ENCODE measurements at places on chromosomes 3 and 15.

DNA sequence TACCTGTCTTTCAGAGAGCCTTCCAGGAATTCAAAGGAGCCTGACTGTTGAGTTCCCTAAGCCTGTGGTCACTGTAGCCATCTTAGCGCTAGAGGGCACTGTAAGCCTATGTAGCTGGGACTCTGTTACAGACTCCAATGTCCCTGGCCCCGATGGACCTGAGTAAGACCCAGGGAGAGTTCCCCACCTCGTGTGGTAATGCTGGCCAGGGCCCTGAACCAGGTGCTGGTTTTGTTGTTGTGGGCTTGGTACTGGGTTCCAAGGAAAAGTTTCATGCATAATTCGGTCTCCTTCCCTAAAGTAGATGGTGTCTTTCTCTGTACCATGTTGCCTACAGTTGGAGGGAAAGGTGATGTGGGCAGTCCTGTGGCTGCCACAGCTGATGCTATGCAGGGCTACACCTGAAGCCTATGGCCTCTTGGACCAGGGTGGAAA lies 32.4 kb downstream of the CDAN1 start:
- peak; percentile 48 for DNase-seq

GRCh38 chr3:197103766-197104165 lies 74.1 kb upstream of the MELTF start:
- DNase-seq, result no peak

GRCh38 chr3:99434190-99434589 lies 204.2 kb upstream of the COL8A1 start:
- DNase-seq, result no peak

- no peak for DNase-seq
These were observed 21.4 kb downstream of the PLA1A start for GRCh38 chr3:119619094-119619493.

DNA sequence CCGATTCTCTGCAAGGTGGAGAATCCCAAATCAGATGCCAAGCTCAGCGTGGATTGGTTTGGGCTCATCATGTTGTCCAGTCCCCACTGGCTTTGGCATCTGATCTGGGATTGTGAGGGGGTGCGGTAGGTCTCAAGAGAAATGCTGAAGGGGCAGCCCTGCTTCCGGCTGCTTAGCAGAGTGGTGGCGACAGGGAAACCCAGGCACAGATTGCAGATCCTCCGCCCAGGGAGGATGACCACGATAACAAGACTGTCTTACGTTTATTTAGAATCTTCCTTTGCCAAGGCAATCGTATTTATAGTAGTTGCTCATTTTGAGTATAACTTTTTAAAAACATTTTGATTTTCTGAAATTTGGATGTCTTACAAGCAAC lies 61.1 kb downstream of the SLC12A8 start:
- no peak for DNase-seq

DNA sequence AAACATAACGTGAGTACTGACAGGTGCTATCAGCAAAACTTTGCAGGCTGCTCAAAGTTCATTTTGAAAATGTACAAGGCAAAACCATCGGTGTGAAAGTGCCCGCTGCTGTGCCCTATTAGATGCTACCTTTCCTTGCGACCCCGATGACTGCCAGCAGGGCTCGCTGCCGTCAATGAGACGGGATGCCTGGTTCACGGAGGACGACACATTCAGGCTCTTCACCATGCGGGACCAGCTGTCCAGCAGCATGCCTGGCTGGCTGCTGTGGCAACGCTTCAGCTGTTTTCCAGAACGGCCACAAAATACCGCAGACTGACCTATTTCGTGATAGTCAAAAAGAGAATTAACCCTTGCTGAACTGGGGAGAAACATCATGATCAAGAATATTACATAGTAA lies 92.7 kb upstream of the OCA2 start:
- no peak for DNase-seq

DNA sequence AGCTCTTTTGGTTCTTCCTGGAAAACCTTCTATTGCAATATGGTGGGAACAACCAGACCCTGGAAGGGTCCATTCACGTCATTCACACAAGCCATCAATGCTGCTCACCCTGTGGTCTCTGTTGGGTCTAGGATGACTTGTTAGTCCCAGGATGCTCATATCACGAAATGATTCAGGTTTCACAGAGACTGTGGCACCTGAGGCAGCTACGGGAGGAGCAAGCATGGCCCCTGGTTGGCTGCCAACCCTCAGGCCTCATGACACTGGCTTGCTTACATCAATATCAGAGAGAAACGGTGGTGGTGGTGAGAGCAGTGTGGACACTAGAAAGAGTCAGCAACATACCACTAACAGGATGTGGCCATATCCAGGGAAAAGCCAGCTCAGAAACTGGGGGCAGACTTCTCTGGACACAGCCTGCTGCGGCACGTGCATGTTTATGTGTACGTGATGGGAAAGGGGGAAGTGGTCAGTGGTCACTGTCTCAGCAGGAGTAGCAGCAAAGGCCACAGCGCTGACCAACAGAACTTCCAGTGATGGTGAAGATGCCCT lies 208.9 kb upstream of the ST8SIA2 start:
- DNase-seq, result no peak

DNA sequence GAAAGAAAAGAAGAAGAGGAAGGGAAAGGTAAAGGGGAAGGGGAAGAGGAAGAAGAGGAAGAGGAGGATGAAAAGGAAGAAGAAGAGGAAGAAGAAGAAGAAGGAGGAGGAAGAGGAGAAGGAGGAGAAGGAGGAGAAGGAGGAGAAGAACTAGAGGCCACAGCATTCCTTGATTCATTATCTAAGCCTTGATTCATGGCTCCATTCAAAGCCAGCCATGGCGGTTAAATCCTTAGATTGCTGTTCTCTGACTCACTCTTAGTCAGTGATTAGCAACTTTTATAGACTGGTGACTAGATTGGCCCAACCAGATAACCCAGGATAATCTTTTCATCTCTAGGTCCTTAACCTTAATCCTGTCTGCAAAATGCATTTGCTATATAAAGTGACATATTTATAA lies 47.6 kb downstream of the OSTN start:
- no peak for DNase-seq

- DNase-seq, result peak; percentile 21
These were observed 11.6 kb downstream of the ADAMTS17 start for GRCh38 chr15:100330221-100330620.

DNA sequence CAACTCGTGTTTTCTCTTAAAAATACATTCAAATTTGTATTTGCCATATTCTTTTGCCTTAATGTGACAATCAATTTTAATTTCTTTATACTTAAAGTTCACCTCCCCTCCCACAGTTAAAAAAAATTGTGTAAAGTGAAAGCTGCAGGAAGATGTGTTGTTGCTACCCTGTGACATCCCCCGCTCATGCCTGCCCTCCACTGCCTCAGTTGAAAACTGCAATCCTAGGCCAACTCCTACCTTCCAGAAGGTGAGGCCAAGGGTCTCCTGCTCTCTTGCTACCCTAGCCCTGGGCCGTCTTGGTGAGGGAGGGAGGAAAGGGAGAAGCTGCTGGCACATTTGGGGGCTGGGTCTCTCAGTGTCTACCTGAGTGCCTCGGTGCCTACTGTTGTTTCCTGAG lies 57.0 kb upstream of the CMTM7 start:
- peak; percentile 19 for DNase-seq

- DNase-seq, result no peak
These were observed 14.0 kb upstream of the UACA start for GRCh38 chr15:70777170-70777926.

DNA sequence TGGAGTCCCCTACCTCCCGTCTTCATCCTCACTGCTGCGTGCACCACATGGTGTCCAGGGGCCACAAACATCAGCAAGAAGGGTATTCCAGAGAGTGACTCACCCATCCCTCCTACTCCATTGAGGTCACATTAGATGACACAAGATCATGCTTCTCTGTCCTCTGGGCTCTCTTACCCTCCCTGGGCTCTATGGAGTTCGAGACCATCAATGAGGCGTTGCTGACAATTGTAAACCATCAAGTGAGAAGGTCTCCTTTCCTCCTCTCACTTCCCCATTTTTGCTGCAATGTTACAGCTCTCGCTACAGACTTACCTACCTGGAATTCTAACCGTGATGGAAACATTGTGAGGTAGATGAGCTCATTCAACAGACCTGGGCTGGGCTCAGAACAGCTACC lies 51.7 kb downstream of the HMCES start:
- DNase-seq, result no peak

DNA sequence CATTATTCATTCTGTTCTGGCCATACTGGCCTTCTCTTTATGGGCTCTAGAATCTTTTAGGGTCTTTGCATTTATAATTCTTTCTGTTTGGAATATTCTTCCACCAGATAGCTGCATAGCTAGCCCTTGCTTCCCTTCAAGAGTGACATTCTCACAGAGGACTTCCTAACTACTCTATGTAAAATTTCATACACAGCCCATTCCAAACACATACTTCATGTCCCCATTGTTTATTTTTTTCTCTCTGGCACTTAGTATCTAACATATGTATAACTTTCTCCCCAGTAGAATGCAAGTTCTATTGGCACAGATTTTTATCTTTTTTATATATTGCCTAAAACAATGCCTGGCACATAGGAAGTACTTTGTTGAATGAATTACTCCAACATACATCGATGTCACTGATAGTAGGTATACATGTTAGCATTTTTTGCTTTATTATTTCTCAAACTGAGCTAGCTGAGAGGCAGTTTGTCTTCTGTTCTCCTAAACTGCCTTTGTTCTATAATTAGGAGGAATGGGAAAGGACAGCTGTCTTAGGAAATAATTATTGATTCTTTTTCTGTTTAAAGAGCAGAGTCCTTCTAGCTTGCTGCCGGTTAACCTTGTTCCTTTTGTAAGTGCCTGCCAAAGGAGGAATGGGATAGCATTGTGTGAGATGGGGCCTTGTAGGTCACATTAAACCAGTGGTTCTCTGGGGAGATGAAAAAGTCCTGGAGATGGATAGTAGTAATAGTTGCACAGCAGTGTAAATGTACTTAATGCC lies 7.9 kb downstream of the FAM162A start:
- no peak for DNase-seq

- DNase-seq, result no peak
These were observed 155.6 kb downstream of the STXBP5L start for GRCh38 chr3:121063628-121064027.

- DNase-seq, result no peak
These were observed 2.1 kb downstream of the TRIM69 start for GRCh38 chr15:44738340-44738984.

DNA sequence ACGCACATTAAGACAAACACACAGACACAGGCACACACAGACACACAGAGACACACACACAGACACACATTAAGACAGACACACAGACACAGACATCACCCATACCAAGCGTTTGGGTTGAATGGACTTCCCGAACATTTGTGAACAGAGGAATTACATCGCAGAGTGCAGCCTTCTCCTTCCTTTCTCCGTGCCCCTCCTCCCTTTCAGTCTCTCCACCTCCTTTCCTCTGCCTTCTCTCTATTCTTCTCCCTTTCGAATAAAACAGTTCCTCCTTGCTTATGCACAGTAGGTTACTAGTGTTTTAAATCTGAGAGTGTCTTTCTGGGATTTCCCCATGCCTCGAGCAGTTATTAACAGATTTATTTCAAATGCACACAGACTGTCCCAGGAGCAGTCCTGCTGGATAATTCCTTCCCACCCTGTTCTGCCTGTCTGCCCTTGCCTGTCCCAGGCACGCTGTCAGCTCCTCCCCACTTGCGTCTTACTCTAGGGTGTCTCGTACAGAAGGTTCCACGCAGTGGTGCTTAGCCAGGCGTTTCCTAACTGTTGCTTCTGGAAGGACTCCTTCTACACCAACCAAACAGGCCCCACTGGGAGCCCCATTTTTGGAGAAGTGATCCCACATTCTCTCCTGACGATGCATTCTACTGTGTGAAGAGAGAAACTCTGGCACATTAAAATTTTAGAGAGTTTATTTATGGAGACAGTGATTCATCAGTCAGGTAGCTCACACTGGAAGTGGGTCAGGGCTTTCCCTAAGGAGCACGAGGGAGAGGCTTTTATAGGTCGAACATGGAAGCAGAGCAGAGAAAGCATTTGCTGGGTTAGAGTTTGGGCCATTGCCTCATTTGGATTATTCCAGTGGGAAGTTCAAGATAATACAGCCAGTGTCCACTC lies 163.8 kb downstream of the SV2B start:
- no peak for DNase-seq

DNA sequence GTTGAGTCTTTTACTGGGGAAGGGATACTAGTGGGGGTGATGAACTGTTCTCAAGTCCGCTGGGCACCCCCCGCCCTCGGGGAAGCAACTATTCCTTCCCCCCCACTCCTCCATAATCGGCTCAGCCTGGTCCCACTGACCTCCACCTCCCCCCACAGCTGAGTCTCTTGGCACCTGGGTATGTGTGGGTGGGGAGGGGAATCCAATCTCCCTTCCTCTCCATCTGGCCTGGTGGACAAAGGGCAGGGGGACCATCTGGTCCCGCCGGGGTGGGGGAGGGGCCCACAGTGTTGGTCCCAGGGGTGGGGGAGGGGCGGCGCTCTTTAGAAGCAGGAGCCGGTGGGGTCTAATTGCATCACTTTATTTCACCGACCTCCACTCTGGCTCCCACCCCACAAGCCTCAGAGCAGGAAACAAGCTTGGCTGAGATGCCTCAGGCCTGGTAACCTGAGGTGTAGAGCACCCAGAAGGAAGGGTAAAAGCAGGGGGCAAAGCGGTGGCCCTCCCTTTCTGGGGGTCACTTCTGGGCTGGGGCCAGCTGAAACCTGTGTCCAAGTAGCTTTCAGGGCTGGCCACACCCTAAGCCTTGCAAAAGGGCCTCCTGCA lies 1.0 kb upstream of the PCBP4 start:
- DNase-seq, result no peak

DNA sequence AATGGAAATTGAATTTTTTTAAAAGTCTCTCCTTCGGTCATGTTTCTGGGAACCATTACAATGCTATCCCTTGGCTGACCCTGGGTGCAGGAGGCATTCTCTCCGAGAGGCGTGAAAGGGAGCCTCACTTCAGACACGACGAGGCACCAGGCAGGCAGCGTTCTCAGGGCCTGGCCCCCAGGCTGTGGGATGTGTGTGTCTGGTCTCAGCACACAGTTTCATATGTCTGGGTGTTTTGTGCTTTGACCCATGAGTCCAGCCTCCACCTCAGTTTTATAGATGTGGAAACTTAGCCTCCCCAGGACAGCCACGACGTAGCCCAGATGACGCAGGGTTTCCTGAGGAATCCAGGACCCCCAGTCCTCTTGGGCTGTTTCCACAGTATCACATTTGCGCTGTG lies 34.0 kb downstream of the FGD5 start:
- DNase-seq, result no peak

DNA sequence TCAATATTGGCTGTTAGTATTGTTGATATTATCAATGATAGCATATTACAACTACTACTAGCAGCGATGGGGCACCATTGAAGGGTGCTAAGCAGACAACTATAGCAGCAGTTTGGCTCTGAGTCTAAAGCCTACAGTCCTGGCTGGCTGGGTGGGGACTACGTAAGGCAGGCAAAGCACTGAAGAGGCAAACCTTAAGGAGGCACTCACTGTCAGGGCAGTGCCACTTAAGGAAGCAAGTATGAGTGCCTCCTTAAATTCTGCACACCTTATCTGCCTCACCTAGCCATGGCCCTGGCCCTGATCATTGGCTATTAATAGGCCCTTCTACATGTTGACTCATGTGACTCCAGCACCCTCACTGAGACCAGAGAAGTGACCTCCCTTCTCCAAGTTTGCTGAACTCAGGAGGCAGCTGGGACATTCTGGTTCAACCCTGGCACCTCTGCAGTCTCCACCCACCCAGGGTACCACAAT lies 20.6 kb downstream of the CDCP1 start:
- no peak for DNase-seq

GRCh38 chr15:35107122-35107521 lies 22.0 kb upstream of the NANOGP8 start:
- DNase-seq, result no peak
